BJ (cell line): ENCODE measurements at places on chromosomes 13 and 19. TPM values are rescaled to one million over a fixed set of nuclear protein-coding genes. Genes with fewer than 3 reads are reported as not detected.
A peak's percentile ranks its signal among the peaks of the same experiment; 100 is the strongest.

DNA sequence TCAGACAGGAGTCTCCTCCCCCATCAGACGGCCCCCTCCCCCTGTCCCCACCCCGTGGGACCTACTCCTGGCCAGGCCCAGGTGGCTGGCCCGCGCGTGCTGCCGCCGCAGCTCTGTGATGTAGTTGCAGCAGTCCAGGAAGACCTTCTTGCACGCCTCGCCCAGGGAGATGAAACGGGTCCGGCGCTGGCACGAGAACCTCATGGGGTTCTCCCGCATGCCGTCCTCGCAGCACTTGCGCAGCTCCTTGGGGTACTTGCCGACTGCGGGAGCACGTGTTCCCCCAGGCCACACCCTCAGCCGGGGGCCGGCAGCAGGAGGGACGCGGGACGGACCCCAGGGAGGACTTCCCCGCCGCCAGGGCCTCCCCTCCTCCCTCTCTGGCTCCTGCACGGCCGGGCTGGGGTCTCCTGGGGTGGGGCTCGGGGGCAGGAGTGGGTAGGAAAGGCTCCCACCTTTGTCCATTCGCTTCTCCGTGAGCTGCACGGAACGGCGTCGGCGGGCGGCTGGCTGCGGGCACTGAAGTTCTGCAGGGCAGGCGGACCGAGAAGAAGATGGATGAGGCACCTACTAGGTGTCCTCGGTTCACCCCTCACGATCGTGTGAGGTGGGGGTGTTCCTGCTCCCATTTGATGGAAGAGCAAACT, 13.3 kb downstream of the C3 start:
- DNase-seq, result no peak

DNA sequence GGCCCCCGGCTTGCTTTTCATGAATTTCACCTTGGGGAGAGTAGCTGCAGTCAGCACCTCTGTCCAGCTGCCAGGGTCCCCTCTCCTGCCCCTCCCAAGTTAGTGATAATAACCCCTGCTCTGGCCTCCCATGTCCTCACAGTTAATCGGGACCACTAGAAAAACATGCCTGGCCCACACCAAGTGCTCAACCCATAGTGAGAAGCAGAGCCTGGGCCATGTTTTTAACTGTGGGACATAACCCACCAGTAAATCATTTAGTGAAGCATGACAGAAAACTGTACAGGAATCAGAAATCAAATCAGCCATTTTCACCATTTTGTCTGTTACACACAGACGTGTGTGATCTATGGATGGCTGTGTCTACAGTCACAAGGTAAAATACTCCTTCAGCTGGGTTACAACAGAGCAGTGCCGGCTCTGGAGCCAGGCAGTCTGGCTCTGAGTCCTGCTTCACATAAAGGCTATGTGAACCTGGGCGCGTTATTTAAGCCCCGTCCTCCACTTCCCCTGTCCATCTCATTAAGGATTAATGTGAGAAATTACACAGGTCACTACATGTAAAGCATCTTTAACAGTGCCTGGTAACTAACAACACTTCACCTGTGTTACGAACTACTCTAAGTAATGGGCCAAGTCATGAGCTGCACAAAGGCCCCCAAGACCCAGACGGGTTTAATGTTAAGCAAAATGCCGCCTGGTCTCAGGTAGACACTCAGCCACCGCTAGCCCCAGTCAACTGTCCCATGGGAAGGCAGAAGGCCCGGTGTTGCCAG, 7.6 kb upstream of the ECH1 start:
- DNase-seq, result no peak

DNA sequence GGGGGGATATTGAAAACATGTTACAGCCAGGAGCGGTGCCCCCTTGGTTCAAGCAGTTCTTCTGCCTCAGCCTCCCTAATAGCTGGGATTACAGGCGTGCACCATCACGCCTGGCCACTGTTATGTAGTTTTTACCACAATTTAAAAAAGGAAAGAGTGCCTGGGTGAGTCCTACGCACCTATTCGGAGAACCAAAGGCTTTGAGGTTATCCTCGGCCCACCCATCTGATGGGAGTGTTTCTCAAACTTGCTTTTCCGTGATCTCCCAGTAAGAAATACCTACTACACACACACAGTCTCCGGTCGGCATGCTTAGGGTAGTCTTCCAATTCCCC, 4.2 kb upstream of the GP6 start:
- no peak for DNase-seq

- no peak for DNase-seq
These were observed 1.4 kb upstream of the VSTM2B start for GRCh38 chr19:29524201-29524911.

DNA sequence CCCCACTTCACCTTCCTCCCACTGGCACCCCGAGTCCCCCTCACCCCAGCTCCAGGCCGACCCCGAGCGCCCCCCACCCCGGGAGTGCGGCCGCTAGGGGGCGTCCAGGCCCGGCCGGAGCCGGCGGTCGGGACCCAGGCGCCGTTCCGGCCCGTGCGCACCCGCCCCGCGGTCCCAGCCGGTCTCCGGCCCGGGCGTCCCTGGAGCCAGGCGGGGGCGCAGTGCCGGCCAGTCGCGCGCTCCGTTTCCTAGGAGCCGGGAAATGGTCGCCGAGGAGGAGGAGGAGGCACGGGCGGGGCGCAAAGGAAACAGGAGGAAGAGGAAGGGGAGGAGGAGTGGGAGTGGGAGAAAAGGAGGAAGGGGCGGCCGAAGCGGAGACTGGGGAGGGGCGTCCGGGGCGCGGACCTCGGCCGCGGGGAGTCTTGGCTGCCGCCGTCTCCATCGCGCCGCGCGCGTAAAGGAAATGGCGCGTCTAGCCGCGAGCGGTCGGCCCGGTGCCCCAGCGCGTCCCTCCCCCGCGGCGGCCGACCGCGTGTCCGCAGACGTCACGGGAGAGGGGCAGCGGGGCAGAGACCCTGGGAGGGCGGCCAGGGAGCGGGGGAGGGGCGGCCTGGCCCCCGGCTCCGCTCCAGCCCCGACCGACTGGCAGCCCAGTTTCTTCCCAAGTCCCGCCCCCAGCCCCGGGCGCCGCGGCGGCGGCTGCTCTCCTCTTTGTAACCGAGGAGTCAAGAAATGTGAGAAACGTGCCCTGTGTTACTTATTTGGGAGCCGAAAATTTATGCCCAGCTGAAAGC, 1.1 kb upstream of the KCTD15 start:
- DNase-seq, result peak; percentile 27

DNA sequence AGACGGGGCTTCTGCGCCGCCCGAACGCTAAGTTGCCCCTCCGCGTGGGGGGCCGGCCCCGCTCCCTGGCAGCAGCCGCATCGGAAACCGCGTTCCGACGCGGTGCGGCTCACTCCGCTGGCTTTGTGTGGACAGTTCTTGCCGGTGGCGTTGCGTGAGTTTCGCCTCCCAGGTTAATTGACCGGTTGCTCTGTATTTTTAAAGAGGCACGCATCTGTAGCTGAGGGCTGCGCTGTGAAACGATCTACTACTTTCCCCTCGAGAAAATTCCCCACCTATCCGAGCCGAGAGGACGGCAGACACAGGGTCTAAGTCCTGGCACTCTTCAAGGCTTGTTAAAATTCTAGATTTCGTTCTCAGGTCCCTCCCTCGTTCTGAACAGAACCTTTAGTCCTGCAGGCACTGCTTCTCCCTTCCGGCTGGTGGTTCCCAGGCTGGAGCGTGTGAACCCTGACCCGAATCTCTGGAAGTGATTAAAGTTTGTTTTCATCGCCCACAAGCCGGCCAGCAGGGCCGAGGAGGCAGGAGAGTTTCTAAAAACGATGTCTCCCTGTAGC, 933 bp downstream of the ARHGEF7 start:
- DNase-seq, result peak; percentile 86

GRCh38 chr19:926589-927350, 935 bp downstream of the ARID3A start:
- no peak for DNase-seq

DNA sequence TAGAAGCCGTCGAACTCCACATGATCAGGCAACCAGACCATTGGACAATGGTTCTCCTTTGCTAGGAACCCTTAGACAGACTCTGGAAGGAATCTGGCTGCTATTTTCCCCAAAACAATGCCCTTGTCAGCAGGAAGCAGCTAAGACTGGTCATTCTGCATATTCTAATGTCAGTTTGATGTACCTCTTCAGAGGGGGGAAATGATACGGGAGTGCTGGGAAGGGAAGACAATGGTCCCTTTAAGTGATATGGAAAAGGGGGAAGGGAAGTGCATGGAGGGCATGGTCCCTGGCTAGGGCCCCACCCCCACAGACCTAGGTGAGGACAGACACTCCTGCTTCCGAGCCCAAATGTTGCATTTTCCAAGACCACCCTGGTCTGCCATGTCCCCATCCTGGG, 389.0 kb upstream of the SLITRK6 start:
- DNase-seq, result no peak

DNA sequence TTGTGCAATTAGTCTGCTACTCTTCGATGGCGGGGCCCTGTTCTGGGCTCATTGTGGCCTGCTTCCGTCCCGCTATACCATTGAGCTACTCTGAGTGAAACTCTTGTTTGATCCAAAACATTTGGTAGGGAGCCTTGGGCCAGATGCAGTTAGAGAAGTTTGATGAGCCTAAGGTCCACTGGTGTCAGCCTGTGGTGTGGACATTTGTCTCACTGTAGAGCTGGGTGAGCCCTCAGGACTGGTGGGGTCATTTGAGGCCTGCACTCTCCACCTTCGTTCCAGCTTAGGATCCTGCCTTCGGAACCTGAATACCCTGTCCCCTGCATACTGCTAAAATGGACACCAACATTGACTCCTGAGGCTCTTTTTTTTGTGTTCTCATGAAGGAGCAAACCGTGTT, 6.9 kb downstream of the UBAC2 start:
- no peak for DNase-seq

DNA sequence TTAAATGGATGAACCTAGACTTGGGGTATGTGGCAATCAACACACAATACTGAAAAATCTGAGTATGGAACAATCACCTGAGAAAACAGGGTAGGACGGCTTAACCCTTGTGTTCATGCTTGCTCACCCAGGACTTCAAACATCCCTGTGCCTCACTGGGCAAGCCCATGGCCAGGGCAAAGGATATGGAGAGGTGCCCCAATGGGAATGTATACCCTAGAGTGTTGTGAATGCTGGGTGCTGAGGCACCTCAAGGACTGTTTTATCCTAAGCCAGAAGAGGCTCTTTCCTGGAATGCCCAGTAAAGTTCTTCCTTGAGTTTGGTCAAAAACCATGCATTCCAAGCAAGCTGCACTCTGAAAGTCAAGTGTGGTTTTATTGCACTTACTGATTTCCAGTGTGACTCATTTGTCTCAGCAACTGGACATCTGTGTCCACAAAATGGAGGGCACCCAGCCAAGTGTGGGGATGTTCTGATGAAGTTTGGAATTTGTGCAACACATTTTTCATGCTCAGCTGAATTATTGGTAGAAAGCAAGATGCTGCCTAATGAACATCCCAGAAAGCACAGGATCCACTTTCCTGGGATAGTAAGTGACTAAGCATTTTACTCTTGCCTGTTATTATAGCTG, 531.3 kb downstream of the RFC3 start:
- DNase-seq, result peak; percentile 99

GRCh38 chr19:35973487-35973886, 21.5 kb upstream of the SDHAF1 start:
- no peak for DNase-seq

GRCh38 chr19:7492142-7492541, 3.3 kb upstream of the PEX11G start:
- no peak for DNase-seq

DNA sequence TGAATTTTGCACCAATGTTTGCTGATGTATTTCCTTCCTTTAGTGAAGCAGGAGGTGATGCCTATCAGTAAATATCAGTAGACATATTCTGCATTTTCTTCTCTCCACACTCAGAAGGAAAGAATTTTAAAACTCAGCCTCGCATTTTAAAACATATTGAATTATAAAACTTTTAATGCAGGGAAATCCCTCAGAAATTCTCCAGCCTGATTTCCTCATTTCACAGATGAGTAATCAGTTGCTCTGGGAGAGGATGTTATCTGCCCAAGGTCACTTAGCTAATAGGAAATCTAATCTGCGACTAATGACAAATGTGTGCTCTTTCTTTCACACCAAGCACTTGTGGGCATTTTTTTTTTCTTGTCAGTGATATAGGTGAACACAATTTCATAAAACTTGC, 320.6 kb downstream of the ITGBL1 start:
- no peak for DNase-seq

DNA sequence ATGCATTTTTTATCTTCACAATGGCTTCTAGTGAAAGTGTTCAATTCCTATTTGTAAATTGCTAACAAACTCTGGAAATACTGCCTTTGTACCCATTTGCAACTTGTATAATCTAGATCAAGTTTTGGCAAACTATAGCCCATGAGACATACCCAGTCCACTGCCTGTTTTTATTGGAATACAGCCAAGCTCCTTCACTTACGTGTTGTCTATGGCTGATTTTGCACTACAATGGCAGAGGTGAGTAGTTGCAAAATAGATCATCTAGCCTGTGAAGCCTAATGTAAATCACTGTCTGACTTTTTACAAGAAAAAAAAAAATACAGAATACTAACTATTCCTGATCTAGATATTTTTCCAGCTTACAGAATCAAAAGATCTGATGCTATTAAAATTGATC, 37.1 kb downstream of the DZIP1 start:
- DNase-seq, result no peak

GRCh38 chr13:25982907-25983306, 68.9 kb downstream of the SHISA2 start:
- DNase-seq, result no peak

DNA sequence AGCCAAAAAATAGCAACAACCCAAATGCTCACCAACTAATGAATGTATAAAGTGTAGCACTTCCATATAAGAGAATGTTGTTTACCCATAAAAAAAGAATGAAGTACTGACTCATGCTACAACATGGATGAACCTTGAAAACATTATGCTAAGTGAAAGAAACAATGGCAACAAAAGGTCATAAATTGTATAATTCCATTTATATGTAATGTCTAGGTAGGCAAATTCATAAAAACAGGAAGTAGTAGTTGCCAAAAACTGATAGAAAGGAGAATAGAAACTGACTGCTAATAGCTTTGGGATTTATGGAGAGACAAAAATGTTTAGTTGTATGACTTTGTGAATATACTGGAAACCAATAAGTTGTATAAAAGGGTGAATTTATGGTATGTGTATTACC, 21.6 kb downstream of the MYCBP2 start:
- no peak for DNase-seq

CEACAM21 gene
- polyA plus RNA-seq, result not detected in 2 replicates

GJA3 gene
- 0.05 and 0.13 TPM in 2 replicates for polyA plus RNA-seq

VSTM1 gene
- not detected in 2 replicates for polyA plus RNA-seq

OR4F17 gene
- not detected in 2 replicates for polyA plus RNA-seq

DCUN1D2 gene
- polyA plus RNA-seq, result 11.0 and 12.7 TPM in 2 replicates

CYP2B6 gene
- not detected in 2 replicates for polyA plus RNA-seq

C19orf85 gene
- polyA plus RNA-seq, result not detected in 2 replicates

SLAIN1 gene
- polyA plus RNA-seq, result 0.06 and 0.16 TPM in 2 replicates

STARD13 gene
- 18.0 and 21.2 TPM in 2 replicates for polyA plus RNA-seq

SIGLECL1 gene
- not detected in 2 replicates for polyA plus RNA-seq

C13orf42 gene
- polyA plus RNA-seq, result not detected in 2 replicates

ATP8A2 gene
- polyA plus RNA-seq, result 0.02 and 0.05 TPM in 2 replicates

B3GNT8 gene
- polyA plus RNA-seq, result 0.36 and 0.40 TPM in 2 replicates

ZNF726 gene
- polyA plus RNA-seq, result 1.2 and 1.8 TPM in 2 replicates

ZNF560 gene
- 0.38 and 0.96 TPM in 2 replicates for polyA plus RNA-seq

KRTDAP gene
- not detected in 2 replicates for polyA plus RNA-seq

ZNF534 gene
- polyA plus RNA-seq, result 0.05 TPM in 1 of 2 replicates, not detected in the other

ZNF497 gene
- polyA plus RNA-seq, result 0.20 TPM in 2 replicates

PROZ gene
- not detected in 2 replicates for polyA plus RNA-seq

C1QTNF9B gene
- polyA plus RNA-seq, result not detected in 2 replicates
